Liver (tissue), 10 donors: ENCODE measurements at places on chromosomes 12 and 14.

DNA sequence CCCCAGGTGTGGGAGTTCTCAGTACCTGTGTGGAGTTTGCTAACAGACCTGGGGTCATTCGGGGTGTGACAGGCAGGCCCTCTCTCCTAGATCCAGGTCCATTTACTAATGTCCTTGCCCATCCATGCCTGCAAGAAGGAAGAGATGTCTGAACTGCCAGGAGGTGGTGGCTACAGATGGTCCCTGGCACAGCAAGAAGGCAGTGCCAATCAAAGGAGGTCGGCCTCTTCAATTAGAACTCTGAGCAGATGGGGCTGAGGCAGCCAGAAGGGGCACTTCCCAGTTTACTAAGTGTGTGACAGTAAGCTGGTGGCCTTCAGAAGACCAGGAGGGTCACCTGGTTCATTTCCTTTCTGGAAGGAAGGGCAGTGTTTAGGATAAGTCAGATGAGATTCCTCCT, 202.5 kb downstream of the CACNA1C start:
- no peak for DNase-seq

- DNase-seq = no peak
These were observed 1097.4 kb downstream of the VRK1 start for GRCh38 chr14:97894552-97894951.

- no peak for DNase-seq
These were observed 203.8 kb downstream of the CALM1 start for GRCh38 chr14:90600619-90601018.

DNA sequence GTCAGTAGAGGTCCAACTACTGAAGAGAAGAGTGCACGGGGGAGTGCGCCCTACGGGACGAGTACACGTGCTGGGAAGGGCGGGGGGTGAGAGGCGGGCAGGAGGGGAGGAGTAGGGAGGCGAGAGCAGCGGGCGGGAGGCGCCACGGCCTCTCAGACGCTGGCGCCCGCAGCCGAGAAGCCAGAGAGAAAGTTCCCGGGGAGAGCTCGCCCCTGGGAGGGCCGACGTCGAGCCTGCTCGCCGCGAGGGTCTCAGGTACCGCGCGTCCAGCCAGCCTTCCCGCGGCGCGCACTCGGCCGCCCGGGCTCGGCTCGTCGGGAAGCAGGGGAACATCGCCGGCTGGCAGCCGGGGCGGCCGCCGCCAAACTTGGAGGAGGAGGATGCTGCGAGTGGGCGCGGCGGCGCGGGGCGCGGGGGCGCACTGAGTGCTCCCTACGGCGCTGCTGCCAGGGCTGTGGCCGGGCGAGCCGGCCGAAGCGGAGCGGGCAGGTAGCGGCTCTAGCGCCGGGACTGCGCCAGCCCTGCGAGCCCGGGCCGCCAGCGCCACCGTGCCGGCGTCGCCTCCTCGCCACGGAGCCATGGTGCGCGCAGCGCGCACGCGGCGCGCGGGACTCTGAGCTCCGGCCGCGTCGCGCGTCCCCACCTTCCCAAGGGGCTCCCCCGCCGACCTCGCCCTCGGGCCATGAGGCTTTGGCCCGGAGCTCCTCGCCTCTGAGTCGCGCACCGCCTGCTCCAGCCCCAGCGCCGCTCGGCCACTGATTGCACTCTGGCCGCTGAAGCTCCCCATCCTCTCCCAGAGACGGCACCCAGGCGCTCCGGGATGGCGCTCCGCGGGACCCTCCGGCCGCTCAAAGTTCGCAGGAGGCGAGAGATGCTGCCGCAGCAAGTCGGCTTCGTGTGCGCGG, at the start of gene SLC24A4:
Gene SLC24A4, plus strand, starts transcription at position 155 of the 905 bp plus-strand sequence. Its CDS starts 666 bp downstream, at position 821.
- DNase-seq = no peak

DNA sequence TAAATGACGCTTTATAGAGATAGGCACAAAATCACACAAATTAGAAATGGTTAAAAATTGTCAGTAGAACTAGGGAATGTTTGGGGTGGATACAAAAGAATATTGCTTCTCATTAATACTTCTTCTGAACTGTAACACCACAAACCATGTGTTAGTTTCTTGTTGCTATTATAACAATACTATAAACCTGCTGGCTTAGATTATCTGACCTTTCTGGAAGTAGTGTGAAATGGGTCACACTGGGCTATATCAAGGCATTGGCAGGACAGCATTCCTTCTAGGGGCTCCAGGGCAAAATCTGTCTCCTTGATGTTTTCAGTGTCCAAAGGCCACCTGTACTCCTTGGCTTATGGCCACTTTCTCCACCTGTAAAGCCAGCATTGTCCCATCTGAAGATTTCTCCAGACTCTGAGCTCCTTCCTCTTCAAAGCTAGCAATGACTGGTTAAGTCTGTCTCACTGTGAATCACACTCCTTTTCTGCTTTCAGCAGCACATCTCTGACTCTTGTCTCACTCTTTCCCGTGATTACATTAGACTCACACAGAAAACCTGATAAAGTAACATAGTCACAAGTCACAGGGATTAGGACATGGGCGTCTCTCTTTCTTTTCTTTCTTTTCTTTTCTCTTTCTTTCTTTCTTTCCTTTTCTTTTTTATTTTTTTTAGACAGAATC, 86.3 kb downstream of the SLC15A4 start:
- DNase-seq = no peak

DNA sequence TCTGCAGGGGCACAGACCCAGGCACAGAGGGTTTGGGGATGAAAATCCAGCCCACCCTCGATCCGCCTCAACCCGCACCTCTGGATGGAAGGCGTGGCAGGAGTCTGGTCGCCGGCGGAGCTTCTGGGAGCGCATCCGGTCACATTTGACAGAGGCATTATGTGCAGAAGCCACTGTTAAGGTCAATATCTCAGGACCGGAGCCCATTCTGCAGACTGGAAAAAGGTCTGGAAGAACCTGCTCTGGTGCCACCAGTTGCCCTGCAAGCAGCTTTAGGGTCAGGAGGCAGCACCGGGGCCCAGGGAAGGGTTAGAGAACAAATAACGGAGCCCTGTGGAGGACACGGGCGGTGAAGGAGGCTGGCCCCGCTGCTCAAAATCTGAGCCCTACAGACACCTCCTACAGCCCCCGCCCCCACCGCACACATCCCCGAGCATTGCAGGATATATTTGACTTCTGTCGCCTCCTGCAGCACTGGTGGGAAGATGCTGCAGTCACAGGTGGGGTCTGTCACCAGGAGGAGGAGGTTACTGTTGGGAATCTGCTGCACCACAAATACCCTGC, 25.1 kb upstream of the LRTM2 start:
- peak; percentile 34 for DNase-seq

DNA sequence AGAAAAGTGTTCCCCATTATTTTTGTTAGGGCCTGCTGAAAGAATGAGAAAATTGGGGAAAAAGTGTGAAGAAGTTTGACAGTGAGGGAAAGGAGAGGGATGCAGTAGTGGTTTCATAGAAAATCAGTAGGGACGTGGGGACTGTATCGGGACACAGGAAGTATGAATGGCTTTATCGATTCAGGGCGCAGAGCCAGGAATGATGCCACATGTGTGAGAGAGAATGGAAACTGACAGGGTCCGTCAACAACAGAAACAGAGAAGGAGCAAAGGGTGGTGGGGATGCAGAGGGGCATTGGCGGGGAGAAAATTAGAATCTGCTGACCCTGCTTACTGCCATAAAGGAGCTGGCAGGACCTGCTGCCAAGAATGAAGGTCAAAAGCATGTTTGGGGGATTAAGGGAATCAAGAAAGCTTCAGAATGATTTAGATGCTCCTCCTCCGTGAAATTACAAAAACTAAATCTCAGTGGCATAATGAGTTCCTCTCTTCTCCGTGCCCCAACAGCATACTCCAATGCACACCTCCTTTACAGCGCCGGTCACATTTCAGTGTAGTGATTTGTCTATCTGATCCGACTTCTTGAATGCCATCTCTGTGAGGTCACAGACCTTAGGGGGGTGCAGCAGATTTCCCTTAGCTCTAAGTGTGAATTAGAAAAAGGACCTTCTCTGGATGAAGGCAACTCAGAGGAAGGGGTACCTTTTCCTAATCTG, 92.6 kb downstream of the EMP1 start:
- no peak for DNase-seq

DNA sequence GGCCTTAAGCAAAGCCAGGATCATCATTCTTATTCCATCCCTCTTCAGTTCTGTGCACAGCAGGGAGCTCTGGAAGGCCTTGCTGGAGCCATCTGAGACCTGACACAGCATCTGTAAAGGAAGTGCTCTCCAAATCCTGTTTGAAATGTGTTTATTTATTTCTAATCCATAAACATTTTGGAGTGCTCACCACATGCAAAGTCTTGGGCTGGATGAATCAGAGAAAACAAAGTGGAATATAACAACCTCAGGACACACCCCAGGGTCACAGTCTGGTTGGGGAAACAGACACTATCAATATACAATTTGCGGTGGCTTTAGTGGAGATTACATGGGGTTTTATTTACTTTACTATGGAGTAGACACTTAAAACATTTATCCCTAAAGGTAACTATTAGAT, 54.3 kb downstream of the BMP4 start:
- no peak for DNase-seq

DNA sequence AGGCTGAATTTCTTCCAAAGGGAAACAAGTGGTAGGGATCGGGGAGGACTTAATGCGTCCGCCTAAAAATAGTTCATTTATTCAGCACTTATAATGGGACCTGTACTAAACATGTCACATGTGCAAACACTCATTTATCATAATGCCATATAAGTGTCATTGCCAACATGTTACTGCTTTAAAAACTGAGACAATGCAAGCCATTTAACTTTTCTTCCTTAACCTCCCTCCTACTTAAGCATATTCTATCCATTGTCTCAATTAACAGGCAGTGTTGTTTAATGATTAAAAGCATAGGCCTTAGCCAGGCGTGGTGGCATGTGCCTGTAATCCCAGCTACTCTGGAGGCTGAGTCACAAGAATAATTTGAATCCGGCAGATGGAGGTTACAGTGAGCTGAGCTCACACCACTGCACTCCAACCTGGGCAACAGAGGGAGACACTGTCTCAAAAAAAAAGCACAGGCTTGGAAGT, 13.5 kb upstream of the SCFD1 start:
- no peak for DNase-seq

DNA sequence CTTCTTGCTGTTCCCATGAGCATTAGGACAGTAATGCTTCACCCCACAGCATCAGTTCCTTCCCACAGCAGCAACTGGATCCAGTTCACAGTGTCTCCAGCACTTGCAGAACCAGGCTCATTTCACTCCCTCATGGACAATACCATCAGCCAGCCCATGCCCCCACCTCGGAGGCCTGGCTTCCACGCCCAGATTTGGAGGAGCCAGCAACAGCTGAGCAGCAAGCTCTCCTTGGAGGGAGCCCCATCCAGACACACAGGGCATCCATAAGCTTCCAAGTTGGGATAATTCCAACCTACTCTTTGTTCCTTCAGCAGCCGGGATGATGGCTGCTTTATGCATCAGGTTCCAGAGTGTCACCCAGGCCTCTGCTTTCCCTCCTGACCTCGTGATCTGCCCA, 250.0 kb downstream of the GLT1D1 start:
- no peak for DNase-seq

- DNase-seq = no peak
These were observed 233.6 kb upstream of the E2F7 start for GRCh38 chr12:77299001-77299400.

DNA sequence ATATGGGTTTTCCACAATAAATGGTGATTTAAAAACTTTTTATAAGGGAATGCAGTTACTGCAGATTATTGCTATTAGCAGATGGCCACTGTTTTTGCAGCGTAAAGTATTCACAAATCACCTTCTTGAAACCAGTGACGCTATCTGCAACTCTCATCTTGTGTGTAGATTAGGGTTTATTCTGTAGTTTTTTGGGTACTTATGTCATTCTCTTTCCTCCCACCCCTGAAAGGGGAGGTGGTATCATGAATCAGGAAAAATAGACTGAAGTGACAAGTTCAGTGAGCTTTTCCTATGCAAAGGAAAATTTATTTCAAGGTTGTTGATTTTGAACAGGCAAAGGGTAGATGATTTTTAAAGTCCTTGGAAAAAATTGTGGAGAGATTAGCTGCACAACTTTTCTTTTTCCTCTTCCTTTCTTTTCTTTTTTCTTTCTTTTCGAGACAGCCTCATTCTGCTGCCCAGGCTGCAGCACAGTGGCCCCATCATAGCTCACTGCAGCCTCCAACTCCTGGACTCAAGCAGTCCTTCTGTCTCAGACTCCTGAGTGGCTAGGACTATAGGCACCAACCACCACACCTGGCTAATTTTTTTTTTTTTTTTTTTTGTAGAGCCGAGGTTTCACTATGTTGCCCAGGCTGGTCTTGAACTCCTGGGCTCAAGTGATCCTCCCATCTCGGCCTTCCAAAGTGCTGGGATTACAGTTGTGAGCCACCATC, 1.6 kb downstream of the FRS2 start:
- DNase-seq = no peak

GRCh38 chr14:94581127-94581999, at the start of gene SERPINA5:
Gene SERPINA5, plus strand, starts transcription at chr14:94581426. Its CDS starts 5,937 bp downstream, at chr14:94587363.
- peak; percentile 77 for DNase-seq

DNA sequence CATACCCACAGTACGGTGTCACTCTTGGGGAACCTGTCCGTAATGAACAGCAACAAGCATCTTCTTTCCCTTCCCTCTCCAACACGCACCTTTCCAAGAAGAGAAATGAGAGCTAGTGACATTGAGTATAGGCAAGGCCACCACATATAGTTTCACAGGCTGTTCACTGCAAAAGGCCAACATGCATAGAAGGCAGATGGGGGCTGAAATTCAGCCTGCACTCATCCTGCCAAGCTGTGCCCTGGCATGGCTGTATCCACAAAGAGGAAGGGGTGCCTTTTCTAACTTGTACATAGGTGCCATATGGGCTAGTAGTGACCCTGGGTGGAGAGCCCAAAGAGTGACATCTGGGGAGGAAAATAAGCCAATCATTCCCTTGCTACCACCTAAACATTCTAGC, 169.6 kb downstream of the ZFP36L1 start:
- no peak for DNase-seq

DNA sequence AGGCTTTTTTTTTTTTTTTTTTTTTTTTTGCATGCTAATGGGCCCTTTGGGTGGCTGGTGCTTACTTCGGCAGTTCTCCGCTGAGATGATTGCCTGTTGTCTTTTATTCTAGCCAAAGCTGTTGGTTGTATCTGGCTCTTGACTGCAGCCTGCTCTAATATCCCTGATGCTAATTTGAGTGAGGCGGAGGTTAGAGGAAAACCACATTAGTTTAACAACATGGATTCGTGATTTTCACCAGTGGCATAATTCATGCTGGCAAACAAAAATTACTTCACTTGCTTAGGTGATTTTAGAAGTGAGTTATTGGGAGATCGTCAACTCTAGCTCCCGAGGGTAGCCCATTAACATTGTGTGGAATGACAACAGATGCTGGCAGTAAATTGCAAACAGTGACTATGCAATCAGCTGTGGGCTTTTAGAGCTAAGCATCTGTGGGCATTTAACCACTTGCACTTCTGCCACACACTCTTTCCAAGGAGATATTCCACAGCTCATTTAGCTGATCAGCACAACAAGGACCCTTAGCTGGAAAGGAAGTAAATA, 97.6 kb upstream of the ZDHHC17 start:
- no peak for DNase-seq
